ENCODE measurements at places on chromosomes 3 and 15.

GRCh38 chr15:55917881-55918296 is 75.5 kb downstream of the NEDD4 start:
- DNase-seq: no peak

DNA sequence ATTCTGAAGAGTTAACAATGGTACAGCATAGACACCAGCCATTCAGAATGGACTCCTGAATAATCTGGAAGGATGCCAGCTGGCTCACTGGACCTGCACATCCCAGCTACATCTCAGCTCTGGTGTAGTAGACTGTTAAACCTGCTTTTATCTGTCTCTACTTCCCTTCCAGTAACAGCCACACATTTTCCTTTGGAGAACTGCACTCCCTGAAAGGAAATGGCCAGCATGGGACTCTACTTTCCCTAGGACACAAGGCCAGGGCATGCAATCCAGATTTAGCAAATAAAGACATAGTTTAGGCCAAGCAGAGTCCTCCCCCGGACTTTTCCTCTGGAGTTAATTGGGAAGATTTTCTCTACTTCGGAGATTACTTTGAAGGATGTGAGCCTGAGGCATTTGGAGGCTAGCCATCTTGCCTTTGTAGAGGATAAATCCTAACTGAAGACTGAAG is 82.7 kb upstream of the TCF12 start:
- DNase-seq: no peak

GRCh38 chr15:95919460-95919859 is 411.0 kb upstream of the NR2F2 start:
- no peak for DNase-seq

GRCh38 chr3:46087871-46088270 is 60.6 kb upstream of the XCR1 start:
- DNase-seq: no peak

DNA sequence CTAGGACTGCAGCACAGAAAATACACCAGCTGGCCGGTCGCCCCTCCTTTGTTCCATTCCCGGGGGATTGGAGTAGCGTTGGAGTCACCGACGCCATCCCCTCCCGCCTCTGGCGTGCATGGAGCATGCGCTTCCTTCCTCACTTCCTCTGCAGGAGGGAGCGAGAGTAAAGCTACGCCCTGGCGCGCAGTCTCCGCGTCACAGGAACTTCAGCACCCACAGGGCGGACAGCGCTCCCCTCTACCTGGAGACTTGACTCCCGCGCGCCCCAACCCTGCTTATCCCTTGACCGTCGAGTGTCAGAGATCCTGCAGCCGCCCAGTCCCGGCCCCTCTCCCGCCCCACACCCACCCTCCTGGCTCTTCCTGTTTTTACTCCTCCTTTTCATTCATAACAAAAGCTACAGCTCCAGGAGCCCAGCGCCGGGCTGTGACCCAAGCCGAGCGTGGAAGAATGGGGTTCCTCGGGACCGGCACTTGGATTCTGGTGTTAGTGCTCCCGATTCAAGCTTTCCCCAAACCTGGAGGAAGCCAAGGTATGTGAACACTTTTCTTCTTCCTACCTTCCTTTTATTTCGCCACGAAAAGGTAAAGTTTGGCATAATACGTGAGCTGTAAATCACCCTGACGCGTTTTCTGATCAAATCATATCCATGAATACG is at the start of gene SCG3:
Gene SCG3, plus strand, starts transcription at position 201 of the 661 bp plus-strand sequence. Its CDS starts 253 bp downstream, at position 454.
- DNase-seq: peak; percentile 81

- DNase-seq: no peak
Measured at GRCh38 chr15:41337047-41337446, 4.4 kb downstream of the NUSAP1 start.

- DNase-seq: no peak
Measured at GRCh38 chr15:35691891-35692867, 146.2 kb upstream of the DPH6 start.

DNA sequence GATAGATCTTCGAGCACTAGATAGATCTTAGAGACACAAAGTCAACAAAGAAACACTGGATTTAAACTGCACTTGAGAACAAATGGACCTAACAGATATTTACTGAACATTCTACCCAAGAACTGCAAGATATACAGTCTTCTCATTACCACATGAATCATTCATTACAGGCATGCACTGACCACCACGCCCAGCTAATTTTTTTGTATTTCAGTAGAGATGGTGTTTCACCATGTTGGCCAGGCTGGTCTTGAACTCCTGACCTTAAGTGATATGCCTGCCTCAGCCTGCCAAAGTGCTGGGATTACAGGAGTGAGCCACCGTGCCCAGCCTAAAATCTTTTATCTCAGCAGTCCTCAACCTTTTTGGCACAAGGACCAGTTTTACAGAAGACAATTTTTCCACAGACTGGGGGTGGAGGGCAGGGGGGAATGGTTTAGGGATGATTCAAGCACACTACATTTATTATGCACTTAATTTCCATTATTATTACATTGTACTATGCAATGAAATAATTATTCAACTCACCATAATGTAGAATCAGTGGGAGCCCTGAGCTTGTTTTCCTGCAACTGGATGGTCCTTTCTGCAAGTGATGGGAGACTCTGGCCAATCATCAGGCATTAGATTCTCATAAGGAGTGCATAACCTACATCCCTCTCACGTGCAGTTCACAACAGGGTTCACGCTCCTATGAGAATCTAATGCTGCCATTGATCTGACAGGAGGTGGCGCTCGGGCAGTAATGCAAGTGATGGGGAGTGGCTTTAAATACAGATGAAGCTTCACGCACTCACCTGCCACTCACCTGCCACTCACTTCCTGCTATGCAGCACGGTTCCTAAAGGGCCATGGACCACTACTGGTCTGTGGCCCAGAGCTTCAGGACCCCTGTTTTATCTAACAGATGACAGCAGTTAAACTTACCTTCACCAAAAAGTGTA is 21.7 kb downstream of the CSNK1G1 start:
- no peak for DNase-seq

DNA sequence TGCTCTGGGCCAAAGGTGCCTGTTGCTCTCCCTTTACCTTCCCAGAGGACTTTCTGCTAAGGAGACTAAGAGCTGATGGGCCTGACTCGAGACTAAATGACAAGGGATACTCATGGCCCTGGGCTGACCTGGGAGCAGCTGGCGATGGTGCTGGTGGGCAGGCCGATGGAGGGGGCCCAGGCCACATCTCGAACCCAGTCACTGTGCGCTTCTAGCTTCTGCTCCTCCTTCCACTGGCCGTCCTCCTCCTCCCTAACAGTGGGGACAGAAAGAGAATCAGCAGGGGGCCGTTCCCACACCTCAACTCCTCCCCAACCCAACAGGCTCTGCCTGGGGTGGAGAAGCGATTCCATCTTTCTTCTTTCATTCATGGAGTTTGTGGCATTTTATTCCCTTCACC is 12.2 kb upstream of the GHRL start:
- DNase-seq: no peak

- DNase-seq: no peak
Measured at GRCh38 chr15:98308117-98308516, 340.2 kb upstream of the IGF1R start.

GRCh38 chr15:65790694-65791334 is 1.3 kb downstream of the DENND4A start:
- DNase-seq: peak; percentile 58

- DNase-seq: no peak
Measured at GRCh38 chr3:102176333-102177050, 258.3 kb upstream of the ZPLD1 start.

DNA sequence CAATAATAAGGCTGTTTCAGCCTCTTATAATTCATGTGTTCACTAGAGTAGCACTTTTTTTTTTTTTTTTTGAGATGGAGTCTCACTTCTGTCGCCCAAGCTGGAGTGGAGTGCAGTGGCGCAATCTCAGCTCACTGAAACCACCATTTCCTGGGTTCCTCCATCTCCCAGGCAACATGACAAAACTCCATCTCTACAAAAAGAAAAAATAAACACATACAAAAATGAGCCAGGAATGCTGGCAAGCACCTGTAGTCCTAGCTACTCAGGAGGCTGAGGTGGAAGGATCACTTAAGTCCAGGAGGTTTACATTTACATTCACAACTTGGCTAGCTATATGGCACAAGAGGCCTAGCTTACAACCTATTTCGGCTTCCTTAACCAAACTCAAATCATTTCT is 6.8 kb downstream of the USP4 start:
- DNase-seq: peak; percentile 77

DNA sequence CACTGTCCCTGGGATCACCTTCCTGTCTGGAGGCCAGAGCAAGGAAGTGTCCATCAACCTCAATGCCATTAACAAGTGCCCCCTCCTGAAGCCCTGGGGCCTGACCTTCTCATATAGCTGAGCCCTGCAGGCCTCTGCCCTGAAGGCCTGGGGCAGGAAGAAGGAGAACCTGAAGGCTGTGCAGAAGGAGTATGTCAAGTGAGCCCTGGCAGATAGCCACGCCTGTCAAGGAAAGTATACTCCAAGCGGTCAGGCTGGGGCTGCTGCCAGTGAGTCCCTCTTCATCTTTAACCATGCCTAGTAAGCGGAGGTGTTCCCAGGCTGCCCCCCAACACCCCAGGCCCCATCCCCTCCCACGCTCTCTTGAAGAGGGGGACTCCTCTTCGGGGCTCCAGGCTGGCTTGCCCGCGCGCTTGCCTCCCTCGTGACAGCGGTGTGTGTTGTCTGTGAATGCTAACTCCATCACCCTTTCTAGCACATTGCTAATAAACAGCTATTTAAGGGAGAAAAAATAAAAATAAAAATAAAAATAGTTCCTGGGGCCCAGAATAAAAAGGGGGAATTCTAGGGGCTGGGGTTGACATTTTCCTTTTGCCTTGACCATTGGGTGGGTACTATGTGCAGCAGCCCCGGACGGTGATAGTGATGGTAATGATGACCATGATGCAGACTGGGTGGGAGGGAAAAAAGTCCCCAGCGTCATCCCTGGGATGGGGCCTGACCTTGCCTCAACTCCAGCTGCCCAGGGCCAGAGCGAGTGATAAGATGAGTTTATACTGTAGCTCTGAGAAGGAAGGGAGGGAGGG is 3.3 kb upstream of the ALAS1 start:
- DNase-seq: peak; percentile 82

- no peak for DNase-seq
Measured at GRCh38 chr3:143783851-143784370, 64.4 kb downstream of the SLC9A9 start.

GRCh38 chr3:69930564-69930963 is 69.0 kb upstream of the SAMMSON start:
- peak; percentile 18 for DNase-seq

DNA sequence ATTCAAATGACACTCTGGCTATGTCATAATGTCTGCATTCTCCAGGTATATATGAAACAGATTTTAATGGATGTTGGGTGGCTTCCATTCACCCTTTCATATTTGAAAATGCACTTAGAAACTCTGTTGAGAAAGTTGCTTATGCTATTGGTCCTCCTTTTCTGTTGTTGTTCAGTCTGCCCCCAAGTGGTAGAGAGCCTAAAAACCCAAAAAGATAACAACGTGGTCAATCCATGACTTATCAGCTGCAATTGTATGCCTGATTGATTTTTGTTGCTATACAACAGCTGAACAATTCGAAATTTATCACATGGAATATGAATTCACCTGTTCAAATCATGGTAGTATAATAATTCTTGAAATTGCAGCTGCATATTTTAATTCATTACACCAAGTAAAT is 279.8 kb downstream of the ROBO2 start:
- no peak for DNase-seq

DNA sequence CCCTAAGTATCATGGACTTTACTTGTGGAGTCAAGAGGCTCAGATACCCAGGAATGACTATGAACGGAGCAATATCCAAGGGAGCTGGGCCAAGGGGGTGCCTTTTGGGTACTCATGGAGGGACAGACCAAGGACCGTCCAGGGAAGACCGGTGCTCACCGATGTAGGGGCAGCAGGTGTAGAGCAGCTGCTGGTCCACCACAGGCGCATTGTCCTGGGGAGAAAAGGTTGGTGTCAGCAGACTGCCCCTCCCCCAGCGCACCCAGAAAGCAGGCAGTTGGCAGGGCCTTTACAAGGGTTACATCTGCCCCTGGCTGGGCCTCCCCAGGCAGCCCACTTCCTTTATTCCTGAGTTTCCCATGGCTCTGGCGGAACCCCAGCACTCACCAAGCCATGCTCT is 7.5 kb downstream of the CDAN1 start:
- DNase-seq: peak; percentile 54

- DNase-seq: no peak
Measured at GRCh38 chr15:47870300-47870955, 153.1 kb downstream of the SEMA6D start.

- DNase-seq: no peak
Measured at GRCh38 chr3:189734061-189734460, 102.9 kb downstream of the TP63 start.

- DNase-seq: no peak
Measured at GRCh38 chr3:13123765-13124164, 50.5 kb upstream of the IQSEC1 start.

GRCh38 chr3:37785736-37786135 is 75.9 kb upstream of the CTDSPL start:
- DNase-seq: no peak

DNA sequence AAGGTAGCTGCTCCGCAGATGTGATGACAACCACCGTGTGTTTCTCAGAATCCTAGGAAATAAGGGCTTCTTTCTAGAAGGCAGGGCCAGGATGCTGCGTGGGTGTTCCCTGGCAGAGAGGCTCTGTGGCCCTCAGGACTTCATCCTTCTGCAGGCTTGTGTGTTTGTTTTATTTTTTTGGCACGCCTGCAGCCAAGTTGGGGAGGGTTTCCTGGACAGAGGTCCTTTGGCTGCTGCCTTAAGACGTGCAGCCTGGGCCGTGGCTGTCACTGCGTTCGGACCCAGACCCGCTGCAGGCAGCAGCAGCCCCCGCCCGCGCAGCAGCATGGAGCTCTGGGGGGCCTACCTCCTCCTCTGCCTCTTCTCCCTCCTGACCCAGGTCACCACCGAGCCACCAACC is at the start of gene CLEC3B:
Gene CLEC3B, plus strand, starts transcription at position 266 of the 400 bp plus-strand sequence. Its CDS starts 60 bp downstream, at position 326.
- peak; percentile 52 for DNase-seq

DNA sequence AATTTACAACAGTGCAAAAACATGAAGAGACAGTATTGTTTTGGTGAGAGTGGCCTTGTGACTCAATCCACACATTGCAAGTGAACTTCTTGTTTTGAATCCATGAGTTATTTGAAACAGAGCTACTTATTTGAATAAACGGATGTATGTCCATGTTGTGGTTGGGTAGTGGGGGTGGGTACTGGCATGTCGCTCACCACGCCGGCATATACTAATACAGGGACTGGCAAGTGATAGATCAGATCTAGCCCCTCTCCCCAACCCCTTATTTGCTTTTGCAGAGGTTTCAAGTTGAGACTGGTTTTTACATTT is 83.8 kb downstream of the EDEM1 start:
- DNase-seq: no peak

GRCh38 chr15:79059081-79059572 is 31.5 kb downstream of the RASGRF1 start:
- DNase-seq: no peak

DNA sequence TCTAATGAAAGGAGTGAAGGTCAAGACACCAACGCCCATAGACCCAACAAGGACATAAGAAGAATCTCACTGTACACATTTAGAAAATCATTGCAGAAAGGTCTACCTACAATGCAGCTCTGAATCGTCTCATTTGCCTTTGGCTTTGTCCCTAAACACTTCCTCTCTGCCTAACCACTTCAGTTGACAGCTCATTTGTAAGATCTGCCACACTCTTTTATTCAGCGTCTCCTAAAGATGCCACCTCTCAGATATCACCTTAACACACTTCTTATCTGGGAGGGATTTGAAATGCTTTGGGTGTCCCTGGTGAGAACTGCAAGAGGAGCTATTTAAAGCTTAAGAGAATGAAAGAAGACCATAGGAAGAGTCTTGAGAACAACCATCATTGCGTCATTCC is 38.7 kb downstream of the RAB27A start:
- DNase-seq: no peak
